Naive thymus-derived CD4-positive, alpha-beta T cell (primary cell): ENCODE measurements at places on chromosomes 5 and 9.

DNA sequence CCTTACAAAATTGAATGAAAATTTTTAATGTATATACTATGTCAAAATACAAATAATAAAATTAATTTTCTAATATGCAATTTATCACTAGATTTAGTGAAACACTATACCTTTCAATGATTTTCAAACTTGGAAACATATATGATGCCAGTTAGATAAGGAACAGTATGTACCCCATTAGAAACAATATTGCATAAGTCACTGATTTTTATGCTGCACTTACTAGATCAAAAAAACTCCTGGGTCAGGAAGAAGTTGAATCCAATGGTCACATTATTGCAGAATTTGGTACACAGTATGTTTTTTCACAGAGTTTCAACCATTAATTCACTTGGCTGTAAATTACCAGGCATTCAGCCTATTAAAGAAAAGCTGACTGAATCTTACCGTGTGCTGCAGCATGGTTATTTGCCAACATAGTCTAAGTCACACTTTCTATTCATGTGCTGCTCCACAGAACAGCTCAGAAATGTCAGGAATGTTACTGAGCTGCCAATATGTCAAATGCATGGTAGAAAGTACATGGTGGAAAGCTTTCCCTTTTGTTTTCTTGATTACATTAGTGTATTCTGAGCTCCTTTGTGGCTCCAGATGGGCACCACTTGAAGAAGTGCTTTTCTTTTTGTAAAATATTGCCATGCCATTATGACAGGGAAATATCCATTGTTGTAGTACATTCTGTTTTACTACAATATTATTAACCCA, 9.9 kb upstream of the PRR16 start:
- no peaks in the 10 kb centered on the region for H3K36me3 ChIP-seq
- H3K4me1 ChIP-seq: no peaks in the 10 kb centered on the region
- no peaks in the 10 kb centered on the region for H3K27me3 ChIP-seq
- no peak for DNase-seq

- no peaks in the 10 kb centered on the region for H3K36me3 ChIP-seq
- no peak overlapping the region for H3K27ac ChIP-seq
- H3K4me3 ChIP-seq: no peak overlapping the region
- peak; percentile 54 for DNase-seq
- no peaks in the 10 kb centered on the region for H3K27me3 ChIP-seq
Measured at GRCh38 chr9:78369639-78370219, 72.8 kb downstream of the PSAT1 start.

GRCh38 chr9:132582276-132582785, at the start of gene BARHL1:
BARHL1 (plus strand) TSS chr9:132582606; CDS start chr9:132582798, 192 bp downstream.
- peak within 1 kb of the TSS; percentile 54 for H3K4me3 ChIP-seq
- H3K4me1 ChIP-seq: peaks cover 7% of the 10 kb centered on the region

GRCh38 chr9:118336250-118336942, 632.2 kb downstream of the TLR4 start:
- H3K27me3 ChIP-seq: no peaks in the 10 kb centered on the region

GRCh38 chr5:64298586-64298985, 132.9 kb downstream of the RNF180 start:
- DNase-seq: no peak
- no peak overlapping the region for H3K27ac ChIP-seq
- no peaks in the 10 kb centered on the region for H3K27me3 ChIP-seq
- H3K4me1 ChIP-seq: no peaks in the 10 kb centered on the region
- H3K36me3 ChIP-seq: no peaks in the 10 kb centered on the region
- no peak overlapping the region for H3K4me3 ChIP-seq

- no peak overlapping the region for H3K27ac ChIP-seq
- no peak overlapping the region for H3K4me3 ChIP-seq
- peaks cover under 1% of the 10 kb centered on the region for H3K36me3 ChIP-seq
Measured at GRCh38 chr5:143036146-143036927, 266.2 kb downstream of the ARHGAP26 start.

- no peaks in the 10 kb centered on the region for H3K36me3 ChIP-seq
- H3K27ac ChIP-seq: no peak overlapping the region
- no peaks in the 10 kb centered on the region for H3K4me1 ChIP-seq
- H3K4me3 ChIP-seq: no peak overlapping the region
- DNase-seq: no peak
Measured at GRCh38 chr5:19314840-19315239, 673.2 kb downstream of the CDH18 start.

GRCh38 chr9:78326564-78326963, 29.6 kb downstream of the PSAT1 start:
- no peak overlapping the region for H3K4me3 ChIP-seq
- H3K36me3 ChIP-seq: no peaks in the 10 kb centered on the region

- no peaks in the 10 kb centered on the region for H3K36me3 ChIP-seq
- no peak for DNase-seq
- no peak overlapping the region for H3K27ac ChIP-seq
- no peaks in the 10 kb centered on the region for H3K27me3 ChIP-seq
- no peaks in the 10 kb centered on the region for H3K4me1 ChIP-seq
Measured at GRCh38 chr9:3413984-3414383, 111.8 kb downstream of the RFX3 start.

DNA sequence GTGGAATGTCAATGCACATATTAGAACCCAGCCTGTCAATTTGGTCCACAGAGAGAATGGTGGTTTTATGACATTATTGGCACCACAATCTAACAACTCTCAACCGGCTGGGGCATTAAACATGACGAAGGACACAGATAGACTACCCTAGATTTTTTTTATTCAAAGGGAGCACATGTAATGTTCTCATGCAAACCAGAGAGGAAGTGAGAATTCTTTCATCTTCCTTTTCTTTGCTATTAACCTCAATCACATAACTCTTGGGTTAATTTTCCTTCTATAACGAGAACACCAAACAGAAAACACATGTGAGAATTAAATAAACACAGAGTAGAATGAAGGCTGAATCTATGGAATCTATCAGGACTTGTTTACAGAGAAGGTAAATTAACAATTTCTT, 94.9 kb upstream of the TNC start:
- H3K27me3 ChIP-seq: no peaks in the 10 kb centered on the region
- no peak overlapping the region for H3K27ac ChIP-seq
- no peaks in the 10 kb centered on the region for H3K36me3 ChIP-seq

DNA sequence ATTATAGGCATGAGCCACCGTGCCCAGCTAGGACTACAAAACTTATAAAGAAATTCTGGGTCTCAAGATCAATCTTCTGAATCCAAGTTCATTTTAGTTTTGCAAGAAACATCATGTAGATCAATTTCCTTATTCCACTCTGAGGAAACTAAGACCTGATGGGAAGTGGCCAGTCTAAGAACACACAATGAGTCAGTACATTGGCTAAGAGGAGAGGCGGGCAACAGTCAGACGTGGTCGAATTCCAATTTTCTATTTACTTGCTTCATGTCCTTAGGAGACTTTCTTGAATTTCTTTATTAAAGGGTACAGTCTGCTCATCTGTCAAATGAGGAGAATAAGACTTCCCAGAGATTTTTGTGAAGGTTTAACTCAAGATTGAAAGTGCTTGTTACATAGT, 432.1 kb upstream of the BRINP1 start:
- no peaks in the 10 kb centered on the region for H3K36me3 ChIP-seq
- H3K27me3 ChIP-seq: no peaks in the 10 kb centered on the region
- no peak overlapping the region for H3K27ac ChIP-seq
- DNase-seq: no peak

GRCh38 chr5:148998174-148998797, 64.6 kb downstream of the SH3TC2 start:
- H3K27me3 ChIP-seq: no peaks in the 10 kb centered on the region
- H3K27ac ChIP-seq: no peak overlapping the region
- peak; percentile 5 for DNase-seq

DNA sequence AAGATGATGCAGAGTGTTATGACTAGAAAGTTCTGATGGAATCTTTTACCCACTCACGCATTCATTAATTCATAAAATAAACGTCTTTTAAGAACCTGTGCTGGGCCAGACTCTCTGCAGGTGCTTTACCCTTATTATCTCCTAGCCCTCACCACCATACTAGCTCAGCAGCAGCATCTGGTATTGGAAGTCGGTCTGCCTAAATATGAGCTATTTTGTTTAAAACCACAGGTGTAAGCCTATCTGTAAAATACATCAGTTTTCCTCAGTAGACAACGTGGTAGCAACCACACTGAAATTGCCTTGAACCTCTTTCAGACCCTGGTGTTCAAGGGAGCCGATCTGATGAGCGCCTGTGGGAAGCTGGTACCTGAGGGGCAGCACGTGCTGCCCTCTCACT, 69.4 kb downstream of the PPIC start:
- H3K4me1 ChIP-seq: no peaks in the 10 kb centered on the region
- H3K4me3 ChIP-seq: no peak overlapping the region
- H3K27me3 ChIP-seq: no peaks in the 10 kb centered on the region
- no peak overlapping the region for H3K27ac ChIP-seq

- peaks cover 16% of the 10 kb centered on the region for H3K4me1 ChIP-seq
- H3K27me3 ChIP-seq: no peaks in the 10 kb centered on the region
- no peak overlapping the region for H3K4me3 ChIP-seq
- no peaks in the 10 kb centered on the region for H3K36me3 ChIP-seq
Measured at GRCh38 chr9:4743131-4743875, 2.3 kb upstream of the AK3 start.

- H3K36me3 ChIP-seq: no peaks in the 10 kb centered on the region
- no peaks in the 10 kb centered on the region for H3K4me1 ChIP-seq
- no peak for DNase-seq
Measured at GRCh38 chr5:41656597-41656996, 146.2 kb upstream of the PLCXD3 start.

- DNase-seq: no peak
- H3K4me1 ChIP-seq: no peaks in the 10 kb centered on the region
- H3K4me3 ChIP-seq: no peak overlapping the region
- H3K27ac ChIP-seq: no peak overlapping the region
- H3K27me3 ChIP-seq: no peaks in the 10 kb centered on the region
- H3K36me3 ChIP-seq: no peaks in the 10 kb centered on the region
Measured at GRCh38 chr5:31884896-31885295, 246.0 kb downstream of the PDZD2 start.

- H3K27me3 ChIP-seq: no peaks in the 10 kb centered on the region
- no peak overlapping the region for H3K4me3 ChIP-seq
- H3K27ac ChIP-seq: no peak overlapping the region
- no peak for DNase-seq
- H3K36me3 ChIP-seq: no peaks in the 10 kb centered on the region
- no peaks in the 10 kb centered on the region for H3K4me1 ChIP-seq
Measured at GRCh38 chr9:111178331-111179055, 140.2 kb upstream of the LPAR1 start.

GRCh38 chr5:123496892-123497291, 15.1 kb upstream of the CSNK1G3 start:
- no peaks in the 10 kb centered on the region for H3K4me1 ChIP-seq
- H3K27ac ChIP-seq: no peak overlapping the region
- H3K36me3 ChIP-seq: no peaks in the 10 kb centered on the region
- no peak overlapping the region for H3K4me3 ChIP-seq
- DNase-seq: no peak

DNA sequence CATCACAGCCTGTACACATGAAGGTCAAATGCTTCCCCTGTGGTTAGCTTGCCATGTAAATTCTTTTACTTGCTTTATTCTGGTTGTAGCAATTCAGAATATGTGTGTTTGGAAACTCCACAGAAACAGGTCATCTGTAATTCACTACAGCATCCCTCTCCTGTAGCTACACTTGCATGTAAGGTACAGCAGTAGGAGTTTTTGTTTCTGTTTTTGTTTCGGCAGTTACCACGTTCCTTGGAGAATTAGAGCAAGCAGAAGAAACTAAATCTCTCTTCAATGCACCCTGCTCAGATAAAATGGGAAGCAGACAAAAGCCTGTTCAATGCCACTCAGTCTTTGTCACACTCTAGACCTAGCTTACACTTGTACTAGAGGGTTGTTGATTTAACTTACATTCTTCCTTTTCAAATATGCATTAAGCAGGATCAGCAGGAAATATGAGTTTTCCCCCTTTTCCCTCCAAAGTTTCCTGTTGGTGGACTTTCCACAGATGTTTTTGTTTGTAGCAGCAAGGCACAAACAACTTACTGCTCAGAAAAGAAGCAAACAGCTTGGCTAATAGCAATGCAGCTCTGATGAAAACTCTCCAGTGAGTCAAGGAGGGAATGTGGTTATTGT, 80.9 kb downstream of the YIPF5 start:
- no peak for DNase-seq
- H3K4me1 ChIP-seq: no peaks in the 10 kb centered on the region
- no peaks in the 10 kb centered on the region for H3K36me3 ChIP-seq
- H3K27ac ChIP-seq: no peak overlapping the region

DNA sequence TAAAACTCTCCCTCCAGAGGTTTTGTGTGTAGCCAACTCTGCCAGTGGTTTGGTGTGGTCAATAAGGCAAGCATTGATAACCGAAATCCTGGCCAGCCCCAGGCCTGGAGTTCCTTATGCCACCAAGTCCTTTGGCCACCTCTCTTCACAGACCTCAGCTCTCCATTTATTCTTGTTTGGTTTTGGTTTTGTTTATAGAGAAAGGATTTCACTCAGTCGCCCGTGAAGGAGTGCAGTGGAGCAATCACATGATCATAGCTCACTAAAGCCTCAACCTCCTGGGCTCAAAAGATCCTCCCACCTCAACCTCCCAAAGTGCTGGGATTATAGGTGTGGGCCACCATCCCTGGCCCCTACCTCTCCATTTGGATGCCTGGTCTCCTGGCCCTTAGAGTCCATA, 55.4 kb upstream of the PPARGC1B start:
- no peak overlapping the region for H3K4me3 ChIP-seq
- H3K27ac ChIP-seq: no peak overlapping the region
- no peaks in the 10 kb centered on the region for H3K4me1 ChIP-seq
- no peak for DNase-seq
- no peaks in the 10 kb centered on the region for H3K27me3 ChIP-seq

GRCh38 chr5:144385597-144385996, 214.9 kb downstream of the KCTD16 start:
- H3K4me1 ChIP-seq: no peaks in the 10 kb centered on the region
- no peaks in the 10 kb centered on the region for H3K27me3 ChIP-seq
- H3K27ac ChIP-seq: no peak overlapping the region
- no peak for DNase-seq

DNA sequence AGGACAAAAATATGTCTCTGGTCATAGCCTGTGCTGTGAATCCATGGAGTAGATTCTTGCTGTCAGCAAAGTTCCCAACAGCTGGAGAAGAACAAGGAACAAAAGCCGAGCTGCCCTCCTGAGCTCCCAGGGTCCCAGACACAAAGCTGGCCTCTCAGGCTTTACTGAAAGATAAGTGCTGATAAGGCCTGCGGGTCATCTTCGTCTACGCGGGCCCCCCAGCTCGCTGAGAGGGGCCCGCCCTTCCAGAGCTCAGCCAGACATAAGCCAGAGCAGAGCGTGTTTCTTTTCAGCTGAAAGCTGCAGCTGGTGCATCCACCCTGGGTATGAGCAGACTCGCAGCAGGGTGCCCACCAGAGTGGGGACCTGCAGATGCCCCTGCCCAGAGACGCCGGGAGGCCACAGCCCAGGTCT, 84.7 kb downstream of the HSD17B3 start:
- H3K4me3 ChIP-seq: no peak overlapping the region
- H3K4me1 ChIP-seq: peaks cover 11% of the 10 kb centered on the region
- no peaks in the 10 kb centered on the region for H3K36me3 ChIP-seq
- H3K27ac ChIP-seq: no peak overlapping the region

DNA sequence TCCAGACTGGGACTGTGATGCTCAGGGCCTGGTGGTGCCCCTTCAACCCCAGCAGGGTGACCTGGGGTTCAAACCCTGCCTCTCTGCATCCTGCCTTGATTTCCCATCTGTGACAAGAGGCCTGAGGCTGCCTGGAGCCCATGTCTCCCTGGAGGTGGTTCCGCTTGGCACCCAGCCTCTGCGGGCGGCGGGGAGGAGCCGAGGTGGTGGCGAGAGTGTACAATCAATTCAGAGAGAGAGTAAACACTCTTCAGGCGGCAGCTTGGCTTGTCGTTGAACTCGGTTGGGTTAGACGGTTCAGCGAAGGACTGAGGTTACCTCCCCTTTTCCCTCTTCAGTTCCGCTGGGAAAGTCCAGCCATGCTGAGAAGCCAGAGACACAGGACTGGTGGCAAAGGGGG, 39.3 kb downstream of the NTNG2 start:
- H3K27me3 ChIP-seq: no peaks in the 10 kb centered on the region
- no peak overlapping the region for H3K4me3 ChIP-seq
- H3K4me1 ChIP-seq: no peaks in the 10 kb centered on the region
- DNase-seq: no peak
